NCI-H1417 treated with DMSO at 0.1 percent for 48 hours (cell line): ENCODE measurements at places on chromosomes 1 and 21.

DNA sequence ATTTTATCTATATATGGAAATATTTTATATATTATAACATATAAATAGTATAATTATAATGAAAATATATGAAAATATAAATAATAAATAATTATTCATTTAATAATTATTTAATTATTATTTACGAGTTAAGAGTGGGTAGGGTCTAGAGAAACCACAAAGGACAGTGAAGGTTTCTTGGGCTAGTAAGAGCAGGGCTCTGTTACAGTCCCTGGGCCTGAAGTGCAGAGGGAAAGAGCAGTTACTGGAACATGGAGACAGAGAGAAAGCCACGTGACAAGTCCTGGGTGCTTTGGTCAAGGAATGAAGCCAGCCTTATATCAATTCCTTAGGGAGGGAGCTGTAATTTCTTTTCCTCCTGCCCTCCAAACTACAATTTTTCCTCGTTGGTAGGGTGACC lies 117.2 kb upstream of the OLIG2 start:
- DNase-seq, result no peak

GRCh38 chr1:49346767-49347349 lies 570.2 kb upstream of the BEND5 start:
- DNase-seq, result no peak

DNA sequence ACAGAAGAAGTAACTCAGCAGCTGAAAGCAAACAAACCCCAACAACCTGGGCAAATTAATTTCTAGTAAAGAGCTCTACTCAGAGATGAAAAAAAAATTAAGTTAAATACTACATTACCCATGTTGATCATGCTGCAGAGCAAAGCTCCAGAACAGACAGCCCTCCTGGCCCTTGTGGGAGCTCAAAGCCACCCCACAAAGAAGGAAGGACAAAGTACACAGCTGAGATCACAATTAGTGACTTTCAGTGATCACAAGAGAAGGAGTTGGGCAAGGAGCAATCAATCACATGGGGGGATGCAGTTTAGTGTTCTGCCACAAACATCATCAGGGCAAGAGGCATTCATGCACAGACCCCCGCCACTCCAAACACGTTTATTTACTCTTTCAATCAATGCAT lies 114.2 kb downstream of the DAB1 start:
- no peak for DNase-seq

GRCh38 chr1:34778381-34778780 lies 2.6 kb upstream of the GJB3 start:
- DNase-seq, result no peak

DNA sequence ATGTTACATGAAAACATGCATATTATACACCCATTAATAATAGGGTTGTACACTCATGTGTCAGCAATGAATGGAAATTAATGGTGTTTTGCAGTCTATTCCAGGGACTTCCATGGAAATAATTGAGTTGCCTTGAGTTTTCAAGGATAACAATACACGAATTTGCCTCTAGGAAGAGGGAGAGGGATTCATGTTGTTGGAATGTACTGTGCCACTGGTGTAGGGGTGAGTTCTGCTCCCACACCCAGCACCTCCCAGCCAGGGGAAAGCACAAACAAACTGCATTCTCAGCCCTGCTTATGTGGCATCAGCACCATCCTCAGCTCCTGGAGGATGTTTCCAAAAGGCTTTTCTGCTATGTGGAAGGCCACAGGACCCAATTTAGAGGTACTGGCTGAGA lies 57.8 kb downstream of the BCAR3 start:
- DNase-seq, result no peak

- DNase-seq, result no peak
Measured at GRCh38 chr1:211639475-211640300, 35.7 kb downstream of the NEK2 start.
